ENCODE measurements at places on chromosomes 1 and 21.

- no peak for DNase-seq
Measured at GRCh38 chr1:161287482-161288054, 22.2 kb downstream of the MPZ start.

DNA sequence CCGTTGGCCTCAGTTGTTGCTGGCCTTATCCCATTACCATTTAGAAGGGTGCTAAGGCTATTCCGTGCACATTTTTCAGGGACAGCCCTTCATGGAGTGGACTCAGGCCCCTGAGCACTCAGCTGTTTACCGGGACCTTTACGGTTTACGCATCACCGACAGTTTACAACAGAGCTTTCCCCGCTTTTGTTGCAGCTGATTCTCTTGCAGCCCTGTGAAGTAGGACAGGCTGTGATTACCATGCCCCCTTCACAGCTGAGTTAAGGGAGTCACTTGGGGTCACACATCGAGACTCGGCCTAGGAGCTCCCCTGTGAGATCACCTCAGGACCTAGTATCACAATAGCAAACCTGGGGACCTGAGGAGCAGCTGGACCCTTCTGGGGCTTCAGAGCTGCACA lies 41.9 kb downstream of the PTPRF start:
- no peak for DNase-seq

DNA sequence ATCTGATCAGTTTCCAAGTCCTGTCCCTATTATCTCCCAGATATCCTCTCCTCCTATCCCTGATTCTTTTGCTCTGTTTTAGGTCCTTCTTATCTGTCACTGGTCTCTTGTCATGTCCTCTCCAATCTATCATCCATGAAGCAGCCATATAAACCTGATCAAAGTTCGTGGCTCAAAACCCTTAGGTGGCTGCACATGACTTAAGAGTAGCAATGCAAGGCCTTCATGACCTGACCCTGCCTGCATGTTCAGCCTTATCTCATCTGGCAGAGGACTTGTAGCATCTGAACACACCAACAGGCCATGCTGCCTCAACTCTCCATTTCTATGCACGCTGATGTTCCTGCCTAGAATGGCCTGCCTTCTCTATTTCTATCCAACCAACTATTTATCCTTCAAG lies 65.2 kb downstream of the NOS1AP start:
- DNase-seq, result no peak

DNA sequence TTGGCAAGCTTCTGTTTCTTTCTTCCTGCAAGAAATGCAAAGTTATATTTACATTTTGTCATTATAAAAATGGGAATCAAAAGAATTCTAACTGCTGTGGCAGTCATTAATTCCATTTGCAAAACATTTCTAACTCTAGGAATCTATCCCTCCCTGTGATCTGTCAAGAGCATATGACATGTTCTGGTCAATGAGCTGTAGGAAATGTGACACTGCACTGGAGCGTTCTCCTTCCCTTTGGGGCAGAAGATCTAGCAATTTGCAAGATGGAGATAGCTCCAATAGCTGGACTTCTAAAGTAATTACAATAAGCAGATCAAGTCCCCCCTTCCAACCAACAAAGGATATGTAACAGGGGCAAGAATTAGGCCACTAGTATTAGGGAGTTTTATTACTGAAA lies 6.3 kb downstream of the TOMM20 start:
- no peak for DNase-seq

DNA sequence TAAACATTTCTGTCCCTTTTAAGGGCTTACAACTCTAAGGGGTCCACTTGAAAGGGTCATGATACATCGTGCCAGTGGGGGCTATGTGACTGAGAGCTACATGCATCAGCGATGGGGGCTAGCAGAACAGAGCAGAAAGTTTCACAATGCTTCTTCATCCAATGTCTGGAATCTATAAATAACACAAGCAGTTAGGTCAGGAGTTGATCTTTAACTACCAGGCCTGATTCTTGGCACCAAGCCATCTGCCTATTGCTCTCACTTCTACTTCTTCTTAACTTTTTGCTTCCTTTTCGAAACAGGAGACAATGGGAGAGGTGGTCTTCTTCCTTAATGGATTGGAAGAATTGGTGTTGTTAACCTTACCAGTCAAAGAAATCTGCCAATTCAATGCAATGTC lies 410.0 kb downstream of the TGFB2 start:
- DNase-seq, result no peak

- DNase-seq, result no peak
Measured at GRCh38 chr1:242524571-242525359, at the start of gene PLD5. Gene PLD5, minus strand, starts transcription at chr1:242524697.

DNA sequence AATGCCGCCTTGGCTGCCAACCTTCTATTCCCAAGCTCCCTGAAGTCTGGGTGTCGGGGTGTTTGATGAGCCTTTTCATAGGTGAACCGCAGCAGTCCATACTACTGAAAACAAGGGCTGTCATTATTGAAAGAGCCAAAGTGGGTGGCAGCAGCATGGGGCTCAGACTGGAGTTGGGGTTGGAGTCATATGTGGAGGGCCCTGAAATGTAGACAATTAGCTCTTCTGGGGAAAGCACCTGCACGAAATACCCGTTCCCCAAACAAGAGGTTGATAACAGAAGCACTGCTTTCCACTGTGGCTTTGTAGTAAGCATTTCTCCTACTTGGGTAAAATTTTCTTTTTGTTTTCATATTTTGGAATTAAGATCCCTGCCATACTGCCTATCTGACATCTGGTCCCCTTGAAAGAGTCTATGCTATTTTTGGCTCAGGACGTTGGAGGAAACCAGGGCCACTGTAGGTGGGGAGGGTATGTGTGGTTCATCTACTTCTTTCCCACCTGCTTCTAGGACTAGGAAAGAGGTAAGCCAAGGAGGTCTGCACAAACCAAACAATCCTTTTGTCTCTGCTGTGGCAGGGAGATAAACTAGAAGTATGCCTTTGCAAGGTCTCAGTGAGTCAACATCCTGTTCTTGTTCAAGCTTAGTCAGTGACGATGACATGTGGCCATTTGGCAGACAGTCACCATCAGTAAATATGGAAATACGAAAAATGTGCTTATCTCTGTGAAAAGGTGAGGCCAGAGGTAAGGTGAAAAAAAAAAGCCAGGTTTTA lies 197.0 kb upstream of the UBE2U start:
- no peak for DNase-seq

DNA sequence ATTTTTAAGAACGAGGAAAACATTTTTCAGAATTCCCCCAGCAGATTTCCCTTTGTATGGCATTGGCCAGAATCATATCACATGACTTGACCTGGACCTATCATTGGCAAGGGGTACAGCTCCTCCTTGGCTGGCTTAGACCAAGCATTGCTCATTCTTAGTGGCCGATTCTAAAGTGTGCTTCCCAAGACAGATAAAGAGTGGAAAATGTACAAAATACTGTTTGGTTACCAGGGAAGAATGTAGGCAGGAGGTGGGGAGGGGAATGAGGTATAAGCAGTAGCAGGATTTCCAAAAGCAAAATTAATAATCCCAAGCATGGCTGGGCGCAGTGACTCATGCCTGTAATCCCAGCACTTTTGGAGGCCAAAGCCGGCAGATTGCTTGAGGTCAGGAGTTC lies 75.6 kb upstream of the KRTAP11-1 start:
- DNase-seq, result no peak

DNA sequence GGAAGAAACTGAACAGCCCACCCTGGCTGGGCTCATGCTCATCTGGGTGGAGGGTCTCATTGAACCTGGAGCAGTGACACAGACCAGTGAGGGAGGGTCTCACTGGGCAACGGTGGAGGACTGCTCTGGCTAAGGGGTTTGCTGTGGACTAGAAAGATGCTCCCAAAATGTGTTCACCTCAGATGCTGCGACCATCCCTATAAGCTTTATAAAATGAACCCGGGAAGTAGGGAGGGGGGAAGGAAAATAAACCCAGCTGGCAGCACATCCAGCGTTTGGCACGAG lies 34.5 kb upstream of the LBR start:
- DNase-seq, result no peak

DNA sequence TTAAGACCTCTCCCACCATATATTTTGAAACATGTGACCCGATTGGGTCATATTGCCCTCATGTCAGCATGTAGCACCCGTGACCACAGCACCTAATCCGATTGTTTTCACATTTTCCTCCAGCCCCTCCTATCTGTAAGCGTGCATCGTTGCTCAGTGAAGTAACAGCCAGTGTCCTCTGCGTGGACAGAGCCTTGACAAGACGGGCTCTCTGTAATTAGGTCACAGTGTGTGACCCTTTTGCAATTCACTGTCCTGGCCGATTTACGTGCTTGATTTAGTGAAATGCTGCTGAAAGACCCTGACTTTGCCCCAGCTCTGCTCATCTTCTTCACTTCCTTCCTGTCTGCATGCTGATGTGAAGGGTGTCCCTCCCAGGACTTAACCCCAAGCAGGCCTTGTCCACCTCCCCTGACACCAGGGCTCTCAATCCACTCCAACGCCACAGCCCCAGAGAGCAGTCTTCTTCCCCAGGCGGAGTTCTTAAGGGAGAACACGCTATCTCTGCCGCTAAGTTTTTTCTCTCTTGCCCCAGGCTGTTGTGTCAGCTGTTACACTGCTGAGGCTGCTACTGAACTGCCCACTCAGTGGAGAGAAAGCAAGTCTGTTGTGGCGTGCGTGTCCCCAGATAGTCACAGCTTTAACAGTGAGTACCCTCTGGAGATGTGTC lies 19.4 kb downstream of the URB2 start:
- no peak for DNase-seq

Measured in T-helper 22 cell (primary cell).